ENCODE measurements at places on chromosomes 2 and 18.
A peak's percentile ranks its signal among the peaks of the same experiment; 100 is the strongest.

- H3K27me3 ChIP-seq = no peaks in the 10 kb centered on the region
- H3K27ac ChIP-seq = no peak overlapping the region
- no peaks in the 10 kb centered on the region for H3K36me3 ChIP-seq
- no peak for DNase-seq
Measured at GRCh38 chr2:157160111-157160510, 97.4 kb upstream of the GALNT5 start.

DNA sequence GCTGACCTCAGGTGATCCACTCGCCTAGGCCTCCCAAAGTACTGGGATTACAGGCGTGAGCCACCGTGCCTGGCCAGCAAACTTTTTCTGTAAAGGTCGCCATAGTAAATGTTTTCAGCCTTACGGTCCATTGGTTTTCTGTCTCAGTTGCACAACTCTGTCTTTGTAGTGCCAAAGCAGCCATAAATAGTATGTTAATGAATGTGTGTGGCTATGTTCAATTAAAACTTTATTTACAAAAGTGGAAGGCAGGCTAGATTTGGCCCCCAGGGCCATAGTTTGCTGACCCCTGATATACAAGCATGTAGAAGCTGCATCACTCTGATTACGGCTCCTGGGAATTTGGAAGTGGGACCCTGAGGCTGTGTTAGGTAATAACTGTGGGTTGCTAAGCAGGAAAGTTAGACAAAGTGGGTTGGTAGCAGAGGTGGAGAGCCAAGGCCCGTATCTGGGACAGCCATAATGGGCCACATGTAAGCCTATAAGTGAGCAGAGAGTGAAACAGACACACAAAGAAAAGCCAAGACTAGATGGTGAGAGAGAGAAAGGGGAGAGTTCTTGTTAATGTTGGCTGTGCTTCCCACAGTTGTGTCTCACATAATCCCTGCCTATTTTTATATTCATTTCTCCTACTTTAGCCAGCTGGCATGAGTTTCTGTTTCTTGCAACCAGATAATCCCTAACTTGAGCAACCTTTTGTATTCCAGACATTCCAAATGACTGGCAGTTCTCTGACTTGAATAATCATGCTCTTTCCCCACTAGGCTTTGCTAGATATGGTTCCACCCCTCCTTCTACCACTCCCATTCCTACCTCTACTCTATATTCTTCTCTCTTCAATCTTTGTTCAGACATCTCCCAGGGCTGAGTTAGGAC, 223.3 kb upstream of the STON1 start:
- no peaks in the 10 kb centered on the region for H3K27me3 ChIP-seq
- H3K4me1 ChIP-seq = no peaks in the 10 kb centered on the region
- DNase-seq = no peak
- H3K36me3 ChIP-seq = no peaks in the 10 kb centered on the region

DNA sequence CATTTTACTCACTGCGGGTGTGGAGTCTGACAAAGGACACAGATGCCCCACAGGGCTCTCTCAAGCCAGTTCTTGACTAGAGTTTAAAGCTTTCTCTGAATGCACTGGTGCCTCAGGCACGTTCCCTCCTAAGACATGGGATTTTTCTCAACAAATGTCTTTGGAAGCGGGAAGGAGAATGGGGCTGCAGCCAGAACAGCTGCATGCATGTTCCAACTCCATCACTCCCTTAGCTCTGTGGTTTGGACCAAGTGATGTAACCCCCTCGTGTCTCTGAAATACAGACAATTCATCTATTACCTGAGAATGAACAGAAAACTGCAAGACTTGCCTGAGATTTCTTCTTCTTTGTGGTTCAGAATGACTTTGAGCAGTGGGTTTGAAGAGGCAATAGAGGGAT, 141.7 kb upstream of the SERPINE2 start:
- H3K4me1 ChIP-seq = peaks cover 2% of the 10 kb centered on the region
- no peak for DNase-seq
- H3K36me3 ChIP-seq = no peaks in the 10 kb centered on the region
- H3K27ac ChIP-seq = no peak overlapping the region
- H3K4me3 ChIP-seq = no peak overlapping the region
- H3K27me3 ChIP-seq = no peaks in the 10 kb centered on the region

GRCh38 chr2:98833172-98833916, 102.4 kb upstream of the MGAT4A start:
- H3K27ac ChIP-seq = peak overlapping the region; percentile 85
- H3K36me3 ChIP-seq = no peaks in the 10 kb centered on the region
- no peaks in the 10 kb centered on the region for H3K27me3 ChIP-seq
- peaks cover 32% of the 10 kb centered on the region for H3K4me1 ChIP-seq
- DNase-seq = peak; percentile 79

DNA sequence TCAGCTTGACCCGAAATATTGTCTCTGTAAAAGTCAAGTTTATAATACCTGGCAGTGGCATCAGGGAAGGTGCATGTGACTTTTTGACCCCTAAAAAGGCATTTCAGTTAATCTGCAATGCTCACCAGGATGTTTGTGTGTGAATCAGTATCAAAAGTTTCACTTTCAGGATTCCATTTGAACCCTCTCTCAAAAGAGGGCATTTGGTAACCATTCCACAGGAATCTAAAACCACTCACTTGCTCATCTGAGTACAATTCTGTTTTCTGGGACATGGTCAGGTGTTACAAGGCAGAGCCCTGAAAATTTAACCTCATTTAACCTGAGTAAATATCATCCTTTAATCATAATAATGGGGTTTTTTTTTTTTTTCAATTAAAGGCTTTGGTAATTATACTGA, 77.9 kb upstream of the KLF7 start:
- H3K27me3 ChIP-seq = no peaks in the 10 kb centered on the region
- no peak overlapping the region for H3K4me3 ChIP-seq
- H3K36me3 ChIP-seq = no peaks in the 10 kb centered on the region
- no peak overlapping the region for H3K27ac ChIP-seq

- no peak for DNase-seq
- H3K4me3 ChIP-seq = no peak overlapping the region
- H3K27ac ChIP-seq = no peak overlapping the region
Measured at GRCh38 chr2:237205561-237205971, 119.9 kb downstream of the COPS8 start.

DNA sequence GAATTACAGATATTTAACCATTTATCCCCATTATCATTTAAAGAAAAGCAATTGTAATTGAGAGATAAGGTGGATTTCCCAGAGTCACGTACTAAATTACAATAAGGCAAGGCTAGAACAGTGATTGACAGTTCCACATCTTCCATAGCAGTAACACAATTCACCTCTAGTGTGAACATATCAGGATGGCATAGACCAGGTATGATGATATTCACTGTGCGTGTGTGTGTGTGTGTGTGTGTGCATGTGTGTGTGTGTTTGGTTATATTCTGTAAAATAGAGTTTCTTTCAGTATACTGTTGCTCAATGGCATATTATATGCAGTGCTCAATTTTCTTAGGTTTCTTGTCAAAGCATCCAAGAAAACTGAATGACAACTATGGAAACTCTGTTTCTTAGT, 1.7 kb downstream of the SCN2A start:
- no peaks in the 10 kb centered on the region for H3K27me3 ChIP-seq
- DNase-seq = no peak
- no peak overlapping the region for H3K4me3 ChIP-seq
- no peaks in the 10 kb centered on the region for H3K4me1 ChIP-seq
- H3K27ac ChIP-seq = no peak overlapping the region

GRCh38 chr2:151996243-151997003, 102.4 kb downstream of the CACNB4 start:
- peaks cover 9% of the 10 kb centered on the region for H3K27me3 ChIP-seq
- H3K4me1 ChIP-seq = no peaks in the 10 kb centered on the region

DNA sequence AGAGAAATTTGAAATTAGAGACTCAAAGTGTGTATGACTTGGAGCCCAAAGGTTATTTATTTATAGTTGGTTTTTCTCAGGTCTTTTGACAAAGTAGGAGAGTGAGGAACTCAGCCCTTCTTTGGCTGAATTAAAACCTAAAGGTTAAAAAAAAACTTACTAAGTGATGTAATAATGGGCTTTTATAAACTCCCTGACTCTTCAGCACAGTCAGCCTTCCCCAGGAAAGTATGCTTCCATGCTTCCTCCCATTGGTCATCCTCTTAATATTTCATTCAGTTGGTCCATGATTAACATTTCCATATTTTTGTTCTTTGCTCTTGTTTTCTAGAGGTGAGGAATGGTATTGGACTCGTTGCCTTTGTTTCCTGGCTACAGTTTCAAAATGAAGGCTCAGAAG, 7.2 kb downstream of the ARPC2 start:
- no peak for DNase-seq
- peaks cover 61% of the 10 kb centered on the region for H3K4me1 ChIP-seq
- peaks cover 34% of the 10 kb centered on the region for H3K36me3 ChIP-seq
- no peak overlapping the region for H3K4me3 ChIP-seq

GRCh38 chr18:50610349-50610748, 50.5 kb downstream of the MAPK4 start:
- H3K4me3 ChIP-seq = no peak overlapping the region
- H3K36me3 ChIP-seq = no peaks in the 10 kb centered on the region
- DNase-seq = no peak
